ENCODE measurements at places on chromosomes 16 and 17.

GRCh38 chr16:58062821-58063220, 37.3 kb downstream of the MMP15 start:
- no peak for DNase-seq

- DNase-seq = no peak
These were observed 197.1 kb upstream of the PSMD7 start for GRCh38 chr16:74099530-74099929.

DNA sequence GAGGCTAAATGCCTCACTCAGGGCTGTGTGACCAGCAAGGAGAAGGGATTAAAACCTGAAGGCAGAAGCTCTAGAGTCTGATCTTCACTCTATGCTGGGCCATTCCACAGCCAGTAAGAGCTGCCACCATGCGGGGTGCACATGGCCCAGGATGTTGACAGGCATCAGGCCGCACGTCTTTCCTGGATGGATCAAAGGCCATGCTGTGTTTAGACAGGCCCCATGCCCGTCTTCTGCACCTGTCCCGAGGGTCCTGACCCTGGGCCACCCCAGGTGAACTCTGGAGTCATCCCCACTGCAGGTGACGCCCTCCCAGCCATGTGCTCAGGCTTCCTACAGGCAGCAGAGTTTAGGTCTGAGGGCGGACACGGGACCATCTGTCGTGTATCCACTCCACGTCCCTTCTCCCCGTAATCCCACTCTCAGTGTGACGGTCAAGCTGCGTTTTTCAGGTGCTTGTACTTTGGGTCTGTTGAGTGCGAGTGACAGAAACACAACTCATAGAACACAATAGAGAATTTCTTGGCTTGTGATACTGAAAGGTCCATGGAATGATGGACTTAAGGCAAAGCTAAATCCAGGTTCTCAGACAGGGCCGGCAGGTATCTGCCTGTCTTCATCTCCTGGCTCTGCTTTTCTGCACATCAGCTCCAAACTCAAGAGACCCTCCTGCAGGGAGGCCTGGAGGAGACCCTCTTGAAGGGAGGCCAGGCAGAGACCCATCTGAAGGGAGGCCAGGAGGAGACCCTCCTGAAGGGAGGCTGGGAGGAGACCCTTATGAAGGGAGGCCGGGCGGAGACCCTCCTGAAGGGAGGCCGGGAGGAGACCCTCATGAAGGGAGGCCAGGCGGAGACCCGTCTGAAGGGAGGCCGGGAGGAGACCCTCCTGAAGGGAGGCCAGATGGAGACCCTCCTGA, 13.2 kb downstream of the ZNF469 start:
- DNase-seq = no peak

DNA sequence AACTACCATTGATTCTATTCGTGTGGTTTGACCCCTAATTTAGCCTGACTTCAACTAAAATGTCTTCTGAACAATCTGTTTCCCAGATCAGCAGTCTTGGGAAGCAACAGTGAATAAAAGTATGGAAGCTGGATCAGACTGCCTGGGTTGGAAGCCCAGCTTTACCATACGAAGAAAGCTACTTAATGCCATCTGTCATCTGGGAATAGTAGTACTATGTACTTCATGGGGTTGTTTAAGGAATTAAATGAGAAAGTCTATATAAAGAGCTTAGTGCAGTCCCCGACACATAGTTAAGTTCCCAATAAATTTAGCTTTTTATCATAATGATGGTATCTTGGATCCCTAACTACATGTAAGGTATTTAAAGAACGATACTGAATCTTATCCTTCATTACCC, 151.5 kb upstream of the ERCC4 start:
- DNase-seq = no peak

GRCh38 chr16:4976079-4976478, 17.9 kb downstream of the SEC14L5 start:
- no peak for DNase-seq

GRCh38 chr16:11349599-11350276, 4.5 kb downstream of the RMI2 start:
- peak; percentile 82 for DNase-seq

DNA sequence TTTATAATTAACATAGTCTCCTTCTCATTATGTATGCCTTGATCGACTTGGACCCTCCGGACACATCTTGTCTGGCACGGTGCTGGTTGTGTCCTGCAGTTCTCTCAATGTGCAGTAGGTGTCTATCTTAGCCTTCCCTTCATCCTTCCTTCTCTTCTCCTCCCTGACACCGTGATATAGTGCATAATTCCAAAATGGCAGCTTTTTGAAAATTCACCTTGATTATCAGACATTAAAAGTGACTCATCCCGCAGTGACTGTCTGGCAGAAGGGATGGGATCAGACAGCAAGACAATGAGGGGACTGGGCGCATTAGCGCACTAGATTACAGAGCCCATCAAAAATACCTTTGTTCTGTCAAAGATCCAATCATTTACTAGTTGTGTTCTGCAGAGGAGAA, 70.0 kb upstream of the PMFBP1 start:
- DNase-seq = peak; percentile 80

GRCh38 chr17:1953831-1954230, 71.3 kb downstream of the RTN4RL1 start:
- DNase-seq = no peak

- DNase-seq = no peak
These were observed 57.6 kb upstream of the LHX1 start for GRCh38 chr17:36879624-36880131.

- no peak for DNase-seq
These were observed 88.0 kb downstream of the STXBP4 start for GRCh38 chr17:55056526-55056925.

DNA sequence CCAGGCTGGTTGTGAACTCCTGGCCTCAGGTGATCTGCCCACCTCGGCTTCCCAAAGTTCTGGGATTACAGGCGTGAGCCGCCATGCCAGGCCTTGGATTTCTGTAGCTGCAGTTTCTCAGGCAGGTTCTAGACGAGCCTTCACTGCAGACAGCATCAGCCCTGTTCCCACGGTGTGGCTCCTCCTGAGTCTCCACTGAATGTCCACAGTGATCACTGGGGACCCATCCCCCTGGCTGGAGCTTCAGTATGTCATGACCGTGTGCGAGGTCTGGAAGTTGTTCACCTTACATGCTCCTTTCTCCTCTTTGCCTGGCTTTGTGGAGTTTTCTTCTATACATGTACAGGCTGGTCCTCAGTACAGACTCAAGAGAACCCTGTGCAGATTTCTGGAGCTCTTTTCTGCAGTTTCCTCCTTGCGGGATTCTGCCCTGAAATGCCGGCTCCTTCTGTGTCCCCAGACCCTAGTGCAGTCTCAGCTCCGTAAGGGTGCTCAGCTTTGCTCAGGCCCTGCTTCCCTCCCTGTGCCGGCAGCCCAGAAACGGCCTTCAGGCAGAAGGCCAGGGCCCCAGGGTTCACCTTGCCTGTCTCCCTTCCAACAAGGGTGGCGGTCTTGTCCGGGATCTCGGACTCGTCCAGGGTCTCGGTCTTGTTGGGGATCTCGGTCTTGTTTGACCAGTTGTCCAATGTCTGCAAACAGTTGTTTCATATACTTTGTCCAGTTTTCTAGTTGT, 14.3 kb upstream of the FASN start:
- no peak for DNase-seq

DNA sequence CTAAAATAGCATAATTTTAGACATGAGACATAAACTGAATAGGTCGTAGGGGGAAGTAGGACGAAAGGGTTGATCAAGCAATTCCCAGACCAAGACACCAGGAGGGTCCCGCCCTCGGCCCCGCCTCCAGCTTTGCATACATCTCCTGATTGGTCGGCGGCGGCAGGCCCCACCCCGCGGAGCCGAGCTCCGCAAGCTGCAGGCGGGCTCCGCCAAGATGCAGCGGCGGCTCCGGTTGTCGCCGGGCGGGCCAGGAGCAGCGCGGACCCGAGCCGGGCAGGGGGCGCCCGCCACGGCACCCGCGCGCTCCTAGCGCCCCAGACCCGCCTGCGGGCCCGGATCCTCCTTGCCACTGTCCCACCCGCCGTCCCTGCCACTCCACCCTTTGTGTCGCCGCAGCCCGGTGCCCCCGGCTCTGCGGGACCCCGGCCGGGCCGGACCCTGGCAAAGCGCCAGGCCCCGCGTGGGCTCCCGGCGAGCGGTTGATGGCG, at the start of gene CDR2L:
Gene CDR2L (plus strand): TSS at position 215 of the 491 bp plus-strand sequence. CDS start 412 bp downstream, outside the sequence.
- DNase-seq = peak; percentile 91

- DNase-seq = peak; percentile 59
These were observed 622 bp downstream of the CUEDC1 start for GRCh38 chr17:57954397-57955182.

DNA sequence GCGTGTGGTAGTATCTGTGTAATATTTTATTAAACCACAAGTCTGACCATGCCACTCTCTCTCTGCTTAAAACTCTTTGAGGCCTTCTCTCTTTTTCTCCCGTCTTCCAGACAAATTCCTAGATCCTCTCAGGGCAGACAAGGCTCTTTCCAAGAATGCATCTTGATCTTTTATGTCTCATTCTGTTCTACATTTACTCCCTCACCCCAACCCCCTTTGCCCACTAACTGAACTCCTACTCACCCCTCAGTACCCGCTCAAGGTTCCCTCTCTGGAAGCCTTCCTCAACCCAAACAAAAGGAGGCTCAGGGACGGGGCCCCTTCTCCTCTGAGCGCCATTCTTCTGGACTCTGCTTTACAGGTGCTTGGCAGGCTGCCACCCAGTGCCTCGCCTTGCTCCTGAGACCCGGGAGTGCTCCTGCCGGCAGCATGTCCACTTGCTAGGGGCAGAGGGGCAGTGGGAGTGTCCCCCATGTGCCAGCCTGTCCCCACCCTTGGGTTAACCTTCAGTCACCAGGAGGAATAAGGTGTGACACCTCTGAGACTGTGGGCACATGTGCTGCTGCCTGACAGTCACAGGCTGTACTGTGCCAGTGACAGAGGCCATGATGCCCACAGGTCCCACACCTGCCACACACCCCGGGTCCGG, 9.2 kb downstream of the SLC13A2 start:
- no peak for DNase-seq

DNA sequence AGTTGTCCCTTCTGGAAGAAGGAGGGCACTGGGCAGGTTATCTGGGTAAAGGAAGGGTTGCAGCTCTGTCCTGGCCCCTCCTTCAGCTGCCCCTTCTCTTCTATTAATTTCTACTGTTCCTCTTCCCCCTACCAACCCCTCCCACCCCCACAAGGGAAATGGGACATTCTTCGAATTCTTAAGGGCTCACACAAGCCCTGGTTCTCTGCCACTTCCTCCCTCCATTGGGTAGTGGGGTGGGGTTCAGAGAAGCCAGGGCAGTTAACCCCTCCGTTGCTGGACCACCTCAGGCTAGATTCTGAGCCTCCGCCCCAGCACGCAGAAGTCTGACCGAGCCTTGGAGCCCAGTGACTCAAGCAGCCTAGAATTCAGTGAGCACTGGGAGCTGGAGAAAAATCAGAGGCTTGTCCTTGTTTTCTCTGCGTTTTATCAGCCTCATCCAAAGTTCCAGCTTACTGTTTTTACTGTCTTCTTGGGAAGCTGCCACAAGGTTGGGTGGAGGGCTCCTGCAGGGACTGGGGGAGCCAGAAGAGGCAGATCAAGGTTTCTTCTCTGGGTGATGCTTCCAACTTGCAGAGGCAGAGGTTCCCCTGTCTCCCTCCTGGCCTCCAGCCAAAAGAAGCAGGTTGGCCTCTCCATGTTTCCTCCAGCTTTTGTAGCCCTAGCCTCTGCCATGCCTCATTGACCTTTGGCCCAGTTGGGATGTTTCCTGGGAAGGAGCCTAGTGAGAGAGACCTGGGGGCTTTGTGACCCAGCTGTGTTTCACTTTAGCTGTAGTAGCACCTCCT, 10.2 kb downstream of the LASP1 start:
- peak; percentile 90 for DNase-seq

DNA sequence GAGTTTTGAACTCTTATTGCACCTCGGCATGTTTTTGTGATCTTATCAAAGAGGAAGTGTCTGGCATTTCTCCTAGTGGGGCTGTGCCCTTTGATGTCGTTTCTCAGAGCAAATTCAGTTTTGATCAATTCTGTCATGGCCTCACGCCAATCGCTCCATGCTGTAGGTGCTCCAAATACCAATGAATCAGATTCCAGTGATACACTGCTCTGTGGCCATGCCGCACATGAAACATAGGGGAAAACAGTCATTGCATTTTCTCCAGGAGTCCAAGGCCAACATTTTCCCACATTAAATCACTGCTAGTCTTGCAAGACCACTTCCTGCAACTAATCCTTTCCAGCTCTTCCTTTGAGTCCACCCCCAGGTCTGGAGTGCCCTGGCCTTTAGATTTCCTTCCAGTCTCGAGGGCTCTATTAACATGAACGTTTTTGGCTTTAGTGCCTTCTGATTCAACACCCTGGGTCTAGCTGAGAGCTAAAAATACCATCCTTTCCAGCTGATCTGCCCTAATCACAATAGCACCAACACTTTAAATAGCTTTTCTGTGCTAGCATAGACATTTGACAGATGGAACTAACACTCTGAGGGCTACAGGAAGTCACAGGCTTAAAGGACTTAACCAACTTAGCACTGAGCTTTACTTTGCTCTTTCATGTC, 18.2 kb upstream of the RASL10B start:
- DNase-seq = peak; percentile 91

DNA sequence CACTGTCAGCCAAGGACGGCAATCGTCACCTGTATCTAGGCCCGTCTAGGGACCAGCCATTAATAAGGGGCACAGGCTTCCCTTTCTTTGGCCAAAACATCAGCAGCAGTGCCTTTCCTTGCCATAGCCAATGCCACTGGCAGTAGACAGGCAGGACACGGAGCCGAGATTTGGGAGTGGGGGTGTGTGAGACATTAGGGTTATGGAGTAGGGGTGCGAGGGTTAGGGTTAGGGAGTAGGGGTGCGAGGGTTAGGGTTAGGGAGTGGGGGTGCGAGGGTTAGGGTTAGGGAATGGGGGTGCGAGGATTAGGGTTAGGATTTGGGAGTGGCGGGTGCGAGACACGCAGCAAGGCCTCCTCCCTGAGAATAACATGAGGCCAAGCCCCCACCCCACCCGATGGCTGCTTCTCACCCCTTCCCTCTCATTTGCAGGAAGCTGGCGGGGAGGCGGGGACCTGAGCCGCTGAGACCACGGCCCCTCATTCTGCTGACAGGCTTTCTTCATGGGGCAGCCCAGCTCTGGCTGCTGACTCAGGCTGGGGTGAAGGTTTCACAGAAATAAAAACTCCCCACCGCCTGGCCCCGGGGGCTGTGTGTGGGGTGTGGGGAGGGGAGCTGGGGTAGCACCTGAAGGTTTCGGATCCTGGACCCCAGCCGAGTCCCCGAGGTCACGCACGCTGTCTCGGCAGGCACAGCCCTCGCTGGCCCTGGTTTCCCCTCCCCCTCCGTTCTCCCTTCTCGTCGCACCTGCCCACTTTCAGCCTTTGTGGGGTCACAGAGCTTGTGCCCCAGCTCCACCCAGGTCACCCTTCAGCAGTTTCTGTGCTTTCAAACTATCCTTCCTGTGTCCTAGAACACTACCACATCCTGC, 93.8 kb downstream of the PGS1 start:
- DNase-seq = no peak
